ENCODE measurements at places on chromosomes 13 and 19.

DNA sequence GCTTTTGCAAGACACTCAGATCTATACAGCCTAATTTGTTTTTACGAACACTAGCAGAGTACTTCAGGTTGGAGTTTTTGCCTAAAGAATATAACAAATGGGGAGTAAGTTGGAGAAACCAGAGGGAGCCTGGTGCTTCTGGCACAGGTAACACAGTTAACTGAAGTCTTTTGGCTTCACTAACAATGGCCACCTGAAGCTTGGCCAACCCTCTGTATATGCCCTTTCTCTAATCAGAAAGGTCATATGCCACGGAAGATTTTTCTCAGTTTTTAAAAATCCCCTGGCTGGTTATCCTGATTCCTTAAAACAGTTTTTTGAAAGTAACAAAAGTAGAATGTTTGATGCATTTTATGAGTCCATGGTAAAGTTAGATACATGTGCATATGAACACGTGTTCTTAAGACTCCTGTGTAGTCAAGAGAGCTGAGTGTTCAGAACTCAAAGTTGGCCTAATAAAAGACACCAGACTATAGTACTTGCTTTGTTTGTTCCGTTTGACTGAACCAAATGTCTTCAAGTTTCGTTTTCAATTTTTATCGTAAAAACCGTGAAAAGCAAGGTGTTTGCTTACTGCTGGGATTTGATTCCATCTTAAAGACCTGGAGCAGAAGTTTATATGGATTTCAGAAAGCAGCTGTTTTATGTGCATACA, 137.5 kb downstream of the KCNRG start:
- no peak for DNase-seq

DNA sequence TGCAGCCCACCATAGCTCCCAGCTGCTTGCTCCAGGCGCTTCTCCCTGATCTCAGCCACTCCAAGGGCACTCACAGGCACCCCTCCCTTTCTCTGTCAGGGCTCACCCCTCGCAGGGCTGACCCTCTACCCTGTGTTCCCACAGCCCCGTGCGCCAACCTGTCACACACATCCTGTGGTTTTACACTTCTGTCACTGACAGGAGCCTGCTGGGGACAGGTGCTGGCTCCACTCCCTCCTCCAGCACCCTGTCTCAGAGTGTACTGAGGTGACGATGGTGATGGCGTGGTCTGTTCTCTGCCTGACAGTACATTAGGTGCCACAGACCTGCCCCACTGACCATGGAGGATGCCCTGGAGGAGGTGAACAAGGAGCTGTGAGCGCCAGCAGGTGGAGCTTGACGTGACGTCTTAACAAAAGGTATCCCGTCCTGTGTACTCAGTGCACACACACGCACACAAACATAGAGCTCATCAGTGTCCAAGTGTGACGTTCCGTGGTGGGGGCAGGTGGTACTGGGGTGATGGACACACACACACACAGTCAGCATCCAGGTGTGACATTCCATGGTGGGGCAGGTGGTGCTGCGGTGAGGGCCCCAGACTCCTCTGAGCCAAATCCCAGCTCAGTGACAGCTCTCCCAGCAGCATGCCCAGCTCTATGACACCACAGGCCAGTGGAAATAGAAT, 20.9 kb downstream of the C19orf44 start:
- DNase-seq: no peak

GRCh38 chr19:44212250-44212865, at the start of gene ZNF227:
Gene ZNF227 (plus strand): TSS chr19:44212532. CDS start chr19:44217793, 5,261 bp downstream.
- peak; percentile 86 for DNase-seq

DNA sequence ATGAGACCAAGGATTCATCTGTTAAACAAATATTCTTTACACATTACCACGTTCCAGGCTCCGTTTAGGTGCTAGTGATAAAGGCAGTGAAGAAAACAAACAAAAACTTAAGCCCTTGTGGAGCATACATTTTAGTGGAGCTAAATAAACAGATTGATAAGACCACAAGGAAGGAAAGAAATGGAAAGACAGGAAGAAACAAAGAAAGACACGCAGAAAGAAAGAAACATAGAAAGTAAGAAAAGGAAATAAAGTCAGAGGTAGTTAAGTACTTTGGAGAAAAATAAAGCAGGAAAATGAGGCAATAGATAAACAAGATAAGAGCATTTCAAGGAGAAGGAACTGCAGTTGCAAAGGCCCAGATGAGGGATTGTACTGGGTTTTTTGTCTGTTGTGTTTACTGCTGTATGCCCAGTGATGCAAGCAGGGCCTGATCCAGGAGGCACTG, 998 bp downstream of the NFKBIB start:
- no peak for DNase-seq

DNA sequence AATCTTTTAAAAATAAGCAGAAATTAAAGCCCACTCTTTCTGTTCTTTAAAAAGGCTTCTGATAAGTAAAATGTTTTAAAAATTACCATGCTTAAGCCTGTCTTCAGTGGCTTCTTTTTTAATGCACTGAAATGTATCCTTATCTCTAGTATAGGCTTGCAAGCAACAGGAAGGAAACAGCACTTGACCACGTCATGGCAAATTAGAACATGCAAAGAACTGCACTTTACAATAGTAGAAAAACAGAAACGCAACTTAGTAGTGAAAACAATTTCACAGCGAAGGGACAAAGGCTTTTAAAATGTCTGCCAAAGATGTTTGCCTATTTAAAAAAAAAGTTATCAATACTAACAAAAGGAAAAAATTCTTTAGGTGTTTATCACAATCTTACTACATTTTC, 36.3 kb downstream of the ELF1 start:
- no peak for DNase-seq

DNA sequence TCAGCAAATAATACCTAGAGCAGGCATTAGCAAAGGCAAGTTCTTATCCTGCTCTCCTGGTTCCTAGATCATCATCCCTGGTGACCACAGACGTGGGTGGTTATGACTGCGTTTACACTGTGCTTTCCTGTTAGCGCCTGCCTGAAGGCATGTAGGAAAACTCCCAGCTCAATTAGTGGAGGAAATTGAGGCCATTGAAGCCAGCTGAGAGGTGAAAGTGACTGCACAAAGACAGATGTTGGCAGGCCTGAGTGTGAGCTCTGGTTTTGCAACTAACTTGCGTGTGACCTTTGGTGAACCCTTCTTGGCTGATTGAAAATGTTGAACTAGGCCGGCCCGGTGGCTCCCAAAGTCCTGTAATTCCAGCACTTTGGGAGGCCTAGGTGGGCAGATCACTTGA, 17.5 kb upstream of the NWD1 start:
- no peak for DNase-seq

- no peak for DNase-seq
Measured at GRCh38 chr19:41774515-41774980, 19.2 kb downstream of the CEACAM6 start.

GRCh38 chr19:51025809-51026553, 435 bp downstream of the KLK11 start:
- no peak for DNase-seq

DNA sequence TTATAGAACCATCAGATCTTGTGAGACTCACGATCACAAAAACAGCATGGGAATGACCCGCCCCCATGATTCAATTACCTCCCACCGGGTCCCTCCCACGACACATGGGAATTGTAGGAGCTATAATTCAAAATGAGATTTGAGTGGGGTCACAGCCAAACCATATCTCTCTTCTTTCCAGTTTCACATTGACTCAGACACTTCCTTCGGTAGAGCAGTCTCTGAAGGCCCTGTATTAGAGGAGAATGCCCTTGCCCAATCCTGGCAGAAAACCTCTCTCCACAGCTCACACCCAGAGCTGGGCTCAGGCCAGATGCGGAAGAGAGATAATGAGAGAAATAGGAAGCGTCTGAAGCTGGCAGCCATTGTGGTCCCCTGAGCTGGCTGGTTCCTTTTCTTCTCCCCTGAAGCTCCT, 72.4 kb upstream of the CLDN10 start:
- no peak for DNase-seq

DNA sequence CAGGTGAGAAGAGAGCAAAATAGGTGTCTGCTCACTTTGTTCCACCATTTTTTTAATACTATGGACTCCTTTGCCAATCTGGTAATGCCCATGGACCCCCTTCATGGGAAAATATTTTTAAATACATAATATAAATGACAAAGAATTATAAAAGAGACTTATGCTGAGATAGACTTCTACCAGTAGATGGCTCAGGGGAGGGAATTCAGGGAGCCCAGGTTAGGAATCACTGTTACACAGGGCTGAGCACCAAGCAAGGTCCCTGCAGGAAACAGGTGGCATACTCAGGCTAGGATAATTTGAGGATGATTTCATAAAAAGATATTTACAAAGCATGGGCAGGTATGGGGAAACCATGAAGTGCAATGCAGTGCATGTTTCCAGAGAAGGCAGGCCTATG, 525.9 kb downstream of the FGF9 start:
- no peak for DNase-seq

DNA sequence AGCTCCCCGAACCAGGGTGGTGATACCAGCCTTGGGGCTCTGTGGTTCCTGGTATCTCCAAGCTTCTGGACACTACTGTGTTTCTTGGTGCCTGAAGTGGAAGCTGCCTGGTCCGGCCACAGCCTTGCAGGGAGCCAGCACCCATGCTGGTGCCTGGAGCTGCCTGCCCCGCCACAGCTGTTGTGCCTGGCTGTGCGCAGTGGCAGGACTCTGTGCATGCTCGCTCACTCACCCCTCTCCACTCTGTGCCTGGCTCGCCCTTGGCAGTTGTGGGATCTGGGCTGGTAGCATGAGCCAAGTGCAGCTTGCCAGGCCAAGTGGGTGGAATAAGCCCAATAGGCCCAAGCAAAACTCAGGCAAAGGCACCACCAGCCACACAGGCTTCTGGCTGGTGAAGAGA, 1225.3 kb downstream of the SLITRK5 start:
- no peak for DNase-seq

DNA sequence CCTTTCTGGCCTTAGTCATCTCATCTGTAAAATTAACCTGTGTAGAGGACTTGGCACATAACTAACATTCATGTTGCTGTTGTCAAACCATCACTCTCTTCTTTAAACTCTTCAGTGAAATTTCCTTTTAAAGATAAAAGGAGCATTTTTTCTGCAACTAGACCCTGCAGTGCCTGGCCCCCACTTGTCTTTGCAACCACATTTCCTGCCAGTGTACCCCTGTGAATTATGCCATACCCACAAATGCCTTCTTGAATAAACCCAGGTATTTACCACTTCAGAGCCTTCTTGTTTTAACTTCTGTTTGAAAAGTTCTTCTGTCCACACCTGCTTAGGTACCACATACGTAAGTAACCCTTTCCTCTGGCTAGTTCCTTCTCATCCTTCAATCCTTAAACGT, 118.8 kb downstream of the CDK8 start:
- no peak for DNase-seq

- no peak for DNase-seq
Measured at GRCh38 chr13:44573790-44574465, 2.2 kb downstream of the TSC22D1 start.

GRCh38 chr19:4969292-4969771, 419 bp downstream of the KDM4B start:
- DNase-seq: no peak

DNA sequence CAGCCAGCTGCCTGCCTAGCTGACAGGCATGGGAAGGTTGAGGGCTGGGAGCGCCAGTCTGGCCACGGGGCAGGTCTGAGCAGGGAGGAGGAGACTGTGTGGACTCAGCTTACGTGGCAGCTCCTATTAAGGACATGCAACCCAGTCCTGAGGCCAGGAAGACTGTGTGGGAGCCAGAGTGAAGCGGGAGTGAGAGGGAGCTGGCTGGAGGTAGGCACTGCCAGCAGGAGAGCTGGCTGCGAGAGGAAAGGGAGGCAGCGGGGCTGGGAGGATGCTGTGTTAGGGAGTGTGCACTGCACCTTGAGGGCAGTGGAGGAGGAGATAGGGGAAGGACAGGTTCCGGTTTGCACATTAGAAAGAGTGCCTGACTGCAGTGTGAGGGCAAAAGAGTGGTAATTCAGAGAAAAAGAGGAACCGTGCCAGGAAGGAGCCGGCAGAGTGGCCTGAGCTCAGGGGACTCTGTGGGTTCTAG, 99.2 kb downstream of the SLC7A1 start:
- DNase-seq: no peak

GRCh38 chr19:5717215-5717935, 2.6 kb downstream of the LONP1 start:
- no peak for DNase-seq

DNA sequence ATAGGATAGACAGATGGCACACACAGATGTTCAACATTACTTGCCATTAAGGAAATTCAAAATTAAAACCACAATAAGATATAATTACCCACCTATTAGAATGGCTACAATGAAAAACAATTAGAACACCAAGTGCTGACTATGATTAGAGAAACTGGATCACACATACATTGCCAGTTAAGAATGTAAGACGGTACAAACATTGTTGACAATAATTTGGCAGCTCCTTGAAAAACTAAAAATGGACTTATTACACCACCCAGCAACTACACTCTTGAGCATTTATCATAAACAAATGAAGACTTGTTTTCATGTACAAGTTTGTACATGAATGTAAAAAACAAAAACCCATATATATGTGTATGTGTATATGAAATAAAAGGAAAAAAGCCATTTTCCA, 13.7 kb downstream of the ZNF461 start:
- no peak for DNase-seq

DNA sequence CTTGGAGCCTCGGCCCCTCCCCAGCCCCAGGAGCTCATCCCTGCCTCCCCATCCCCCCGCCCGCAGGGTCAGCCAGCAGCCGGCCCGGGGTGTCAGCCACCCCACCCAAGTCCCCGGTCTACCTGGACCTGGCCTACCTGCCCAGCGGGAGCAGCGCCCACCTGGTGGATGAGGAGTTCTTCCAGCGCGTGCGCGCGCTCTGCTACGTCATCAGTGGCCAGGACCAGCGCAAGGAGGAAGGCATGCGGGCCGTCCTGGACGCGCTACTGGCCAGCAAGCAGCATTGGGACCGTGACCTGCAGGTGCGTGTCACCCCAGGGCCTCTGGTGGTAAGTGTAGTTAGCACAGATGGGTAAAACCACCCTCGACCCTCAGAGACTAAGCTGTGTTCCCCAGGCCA, 13.8 kb downstream of the MAP1S start:
- no peak for DNase-seq

DNA sequence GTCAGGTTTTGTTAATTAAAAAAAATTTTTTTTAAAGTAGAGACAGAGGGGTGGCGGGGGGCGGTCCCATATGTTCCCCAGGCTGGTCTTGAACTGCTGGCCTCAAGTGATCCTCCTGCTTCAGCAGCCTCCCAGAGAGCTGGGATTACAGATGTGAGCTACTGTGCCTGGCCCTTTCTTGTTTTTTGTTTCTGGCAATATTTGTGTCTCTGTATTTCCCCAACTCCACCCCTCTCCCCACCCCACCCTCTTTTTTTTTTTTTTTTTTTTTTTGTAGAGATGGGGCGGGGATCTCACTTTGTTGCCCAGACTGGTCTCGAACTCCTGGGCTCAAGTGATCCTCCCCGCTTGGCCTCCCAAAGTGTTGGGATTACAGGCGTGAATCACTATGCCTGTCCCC, 600 bp upstream of the CAPN12 start:
- no peak for DNase-seq

- no peak for DNase-seq
Measured at GRCh38 chr19:35403116-35403760, 32.4 kb downstream of the GPR42 start.
